NCI-H1436 (cell line): ENCODE measurements at places on chromosomes 6 and 20.

- DNase-seq = no peak
These were observed 69.2 kb downstream of the SLC23A2 start for GRCh38 chr20:4932061-4932460.

DNA sequence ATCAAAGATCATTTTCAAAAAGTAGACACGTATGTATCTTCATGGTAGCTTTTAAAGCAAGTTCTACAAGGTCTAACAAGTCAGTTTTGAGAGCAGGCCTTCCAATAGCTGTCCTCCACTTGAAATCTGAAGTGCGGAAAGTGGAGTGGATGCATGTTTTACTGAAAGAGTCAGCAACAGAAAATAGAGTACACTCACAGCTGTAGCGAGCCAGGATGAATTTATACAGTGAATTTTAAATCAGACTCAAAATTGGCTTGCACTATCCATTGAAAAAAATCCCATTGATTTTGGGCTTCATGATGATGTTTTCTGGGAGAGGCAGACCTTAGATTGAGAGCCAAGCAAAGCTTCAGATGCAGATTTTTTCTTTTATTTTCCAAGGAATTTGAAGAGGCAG lies 80.6 kb downstream of the GJA10 start:
- DNase-seq = no peak

GRCh38 chr20:50041246-50041873 lies 58.6 kb downstream of the SNAI1 start:
- no peak for DNase-seq

DNA sequence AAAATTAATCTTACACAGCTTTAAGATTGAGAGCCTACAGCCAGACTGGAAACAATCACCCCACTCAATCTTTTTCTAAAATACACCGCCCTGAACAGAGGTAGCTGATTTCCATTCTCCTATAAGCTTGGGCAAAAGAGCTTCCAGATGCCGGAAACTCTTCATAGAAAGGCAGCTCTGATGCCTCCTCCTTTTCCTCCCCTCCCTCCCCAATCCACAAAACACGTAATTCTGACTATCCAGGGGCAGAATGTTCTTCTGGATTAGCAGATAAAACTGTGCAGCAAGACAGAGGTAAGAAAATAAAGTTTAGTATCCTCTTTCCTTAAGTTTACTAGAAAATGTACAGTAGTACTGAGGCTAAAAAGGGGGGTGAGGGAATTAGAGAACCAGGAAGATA lies 15.8 kb downstream of the ADNP start:
- no peak for DNase-seq

DNA sequence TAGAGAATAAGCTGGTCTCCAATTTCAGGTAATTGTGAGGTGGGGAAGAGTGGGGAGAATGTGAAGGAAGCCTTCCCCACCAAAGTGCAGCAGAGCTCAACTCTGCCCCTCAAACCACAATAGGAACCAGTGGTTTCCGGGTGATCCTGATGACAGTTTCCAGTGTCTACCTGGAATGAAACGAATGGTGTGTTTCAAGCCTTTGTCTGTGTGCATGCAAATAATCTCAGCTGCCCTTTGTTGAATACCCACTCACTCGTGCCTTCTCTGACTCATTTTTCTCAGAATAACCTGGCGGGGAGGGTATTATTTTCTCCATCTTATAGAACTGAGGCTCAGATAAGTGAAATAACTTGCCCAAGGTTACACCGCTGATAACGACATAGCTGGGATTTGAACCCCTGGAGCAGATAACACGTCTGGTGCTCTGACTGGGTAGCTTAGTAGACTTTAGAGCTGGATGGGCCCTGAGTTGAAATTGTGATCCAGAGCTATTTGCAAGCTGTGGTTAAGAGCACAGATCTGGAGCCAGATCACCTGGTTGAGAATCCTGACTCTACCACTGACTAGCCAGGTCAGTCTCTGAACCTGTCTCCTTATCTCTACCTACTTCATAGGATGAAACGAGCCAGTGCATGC lies 85.1 kb downstream of the EYA2 start:
- peak; percentile 37 for DNase-seq

- DNase-seq = no peak
These were observed 2.3 kb downstream of the BMP6 start for GRCh38 chr6:7727946-7728854.

DNA sequence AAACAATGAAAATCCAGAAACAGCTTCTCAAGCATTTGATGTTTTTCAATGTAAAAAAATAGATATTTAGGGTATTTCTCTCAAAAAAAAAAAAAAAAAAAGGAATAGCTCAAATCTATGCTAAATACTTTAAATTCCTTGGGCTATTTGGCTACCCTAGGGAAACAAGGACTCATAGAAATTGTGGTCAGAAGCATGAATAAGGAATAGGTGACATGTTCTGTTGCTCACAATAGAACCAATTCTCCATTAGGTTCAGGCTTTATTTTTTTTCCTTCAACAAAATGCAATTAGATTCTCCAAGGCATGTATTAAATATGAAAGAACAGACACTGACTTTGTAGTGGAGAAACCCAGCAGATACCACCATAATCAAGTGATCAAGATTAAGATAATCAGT lies 904.3 kb upstream of the FLRT3 start:
- no peak for DNase-seq

DNA sequence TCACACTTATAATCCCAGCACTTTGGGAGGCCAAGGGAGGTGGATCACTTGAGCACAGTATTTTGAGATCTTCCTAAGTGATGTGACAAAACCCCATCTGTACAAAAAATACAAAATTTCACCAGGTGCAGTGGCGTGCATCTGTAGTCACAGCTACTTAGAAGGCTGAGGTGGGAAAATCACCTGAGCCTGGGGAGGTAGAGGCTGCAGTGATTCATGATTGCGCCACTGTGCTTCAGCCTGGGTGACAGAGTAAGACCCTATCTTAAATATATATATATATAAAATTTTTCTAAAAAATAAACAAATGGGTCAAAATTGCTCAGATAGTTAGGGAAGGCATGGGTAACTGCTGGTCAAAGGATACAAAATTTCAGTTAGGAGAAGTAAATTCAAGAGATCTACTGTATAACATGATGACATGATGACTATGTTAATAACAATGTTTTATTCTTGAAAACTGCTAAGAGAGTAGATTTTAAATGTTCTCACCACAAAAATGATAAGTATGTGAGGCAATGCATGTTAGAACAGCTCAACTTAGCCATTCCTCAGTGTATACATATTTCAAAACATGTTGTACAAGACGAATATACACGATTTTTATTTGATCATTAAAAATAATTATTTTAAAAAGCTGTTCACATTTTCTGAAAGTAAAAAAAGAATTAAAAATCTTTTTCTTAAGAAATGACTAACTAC lies 24.4 kb downstream of the TBC1D32 start:
- no peak for DNase-seq

- DNase-seq = no peak
These were observed 42.2 kb downstream of the RAMACL start for GRCh38 chr6:166544296-166544605.

DNA sequence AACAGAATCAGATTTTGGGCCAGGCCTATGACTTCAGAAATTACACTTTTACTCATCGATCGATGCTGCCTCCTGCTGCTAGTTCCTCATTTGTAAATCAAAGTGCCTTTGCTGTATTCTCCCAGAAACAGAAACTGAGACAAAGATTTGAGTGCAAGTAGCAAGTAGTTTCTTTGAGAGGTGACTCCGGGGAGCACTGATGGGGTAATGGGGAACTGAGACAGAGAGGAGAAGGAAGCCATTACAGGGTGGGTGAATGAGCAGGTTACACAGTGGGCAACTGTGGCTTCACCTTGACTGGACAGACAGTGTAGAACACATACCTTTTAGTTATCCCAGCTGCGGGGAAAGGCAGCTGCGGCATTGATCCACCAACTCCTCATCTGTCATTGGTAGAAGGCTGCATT lies 9.7 kb upstream of the CD40 start:
- no peak for DNase-seq

GRCh38 chr20:57048027-57048869 lies 218.2 kb downstream of the BMP7 start:
- DNase-seq = no peak

DNA sequence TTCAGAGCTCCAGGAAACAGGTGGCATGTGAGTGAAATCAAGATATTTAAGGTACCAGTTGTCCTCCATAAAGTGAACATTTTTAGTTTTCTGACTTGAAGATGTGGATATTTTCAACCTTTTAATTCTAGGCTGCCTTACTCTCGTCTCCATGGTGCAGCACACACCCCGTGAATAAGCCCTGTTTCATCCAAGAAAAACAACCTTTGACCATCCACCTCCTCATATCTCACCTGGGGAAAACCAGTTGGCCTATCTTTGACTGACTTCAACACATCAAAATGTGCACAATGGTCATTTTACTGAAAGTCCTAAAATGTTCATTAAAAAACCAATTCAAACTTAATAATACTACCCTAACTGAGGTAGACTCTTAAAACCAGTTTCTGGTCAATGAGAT lies 73.8 kb upstream of the CD2AP start:
- DNase-seq = no peak

DNA sequence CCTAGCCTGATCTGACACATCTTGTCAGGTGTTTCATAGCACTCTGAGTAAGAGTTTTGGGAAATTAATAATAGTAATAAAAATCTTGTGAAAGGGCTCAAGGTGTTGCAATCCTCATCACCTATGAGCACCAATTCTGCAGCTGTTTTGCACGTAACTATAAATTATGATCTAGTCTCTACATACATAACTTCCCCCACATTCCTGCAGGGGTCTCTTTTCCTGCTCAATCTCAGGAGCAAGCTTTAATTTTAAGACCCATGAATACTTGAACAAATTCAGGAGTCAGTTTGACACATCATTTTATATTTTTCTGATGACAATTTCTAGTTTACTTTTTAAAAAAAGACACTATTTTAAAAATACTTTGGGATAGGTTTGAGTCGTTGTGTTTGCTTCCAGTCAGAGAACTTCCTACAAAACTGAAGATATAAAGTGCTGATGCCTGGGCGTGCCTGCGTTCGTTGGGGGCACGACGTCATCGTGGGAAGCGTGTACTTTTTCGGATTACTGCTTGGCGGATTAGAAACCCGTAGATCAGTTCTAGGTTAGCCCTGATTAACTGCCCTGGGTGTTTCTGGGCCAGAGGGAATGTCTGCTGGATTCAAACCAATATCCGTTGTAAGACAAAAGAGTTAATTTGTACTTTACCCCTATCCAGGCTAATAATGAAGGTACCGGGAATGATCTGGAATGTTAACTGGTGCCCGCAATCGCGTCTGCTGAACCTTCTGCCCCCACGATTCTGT lies 1.0 kb upstream of the E2F3 start:
- peak; percentile 10 for DNase-seq

DNA sequence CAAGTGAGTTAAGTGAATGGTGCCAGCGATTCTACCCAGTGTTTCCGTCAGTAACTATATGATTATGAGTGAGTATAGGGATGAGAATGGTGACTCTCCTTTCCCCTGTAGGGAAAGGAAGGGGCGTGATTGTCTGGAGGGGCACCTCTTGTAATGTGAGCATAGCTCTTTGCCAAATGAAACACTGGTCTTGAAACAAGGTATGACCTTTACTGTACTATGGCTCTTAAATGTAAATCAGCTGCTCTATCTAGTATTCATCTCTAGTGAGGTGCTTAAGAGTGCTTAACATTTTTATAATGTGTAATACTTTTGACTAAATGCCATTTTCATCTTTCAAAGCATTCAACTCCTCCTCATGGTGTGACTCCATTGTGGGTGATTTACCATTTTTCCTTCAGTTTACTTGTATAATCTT lies 11.0 kb downstream of the PANK2 start:
- DNase-seq = no peak

- no peak for DNase-seq
These were observed 262.9 kb upstream of the BTBD3 start for GRCh38 chr20:11654766-11655165.

GRCh38 chr20:47241345-47241781 lies 115.1 kb downstream of the ZMYND8 start:
- DNase-seq = no peak

- no peak for DNase-seq
These were observed 287.7 kb downstream of the TAF4 start for GRCh38 chr20:61777773-61778494.

DNA sequence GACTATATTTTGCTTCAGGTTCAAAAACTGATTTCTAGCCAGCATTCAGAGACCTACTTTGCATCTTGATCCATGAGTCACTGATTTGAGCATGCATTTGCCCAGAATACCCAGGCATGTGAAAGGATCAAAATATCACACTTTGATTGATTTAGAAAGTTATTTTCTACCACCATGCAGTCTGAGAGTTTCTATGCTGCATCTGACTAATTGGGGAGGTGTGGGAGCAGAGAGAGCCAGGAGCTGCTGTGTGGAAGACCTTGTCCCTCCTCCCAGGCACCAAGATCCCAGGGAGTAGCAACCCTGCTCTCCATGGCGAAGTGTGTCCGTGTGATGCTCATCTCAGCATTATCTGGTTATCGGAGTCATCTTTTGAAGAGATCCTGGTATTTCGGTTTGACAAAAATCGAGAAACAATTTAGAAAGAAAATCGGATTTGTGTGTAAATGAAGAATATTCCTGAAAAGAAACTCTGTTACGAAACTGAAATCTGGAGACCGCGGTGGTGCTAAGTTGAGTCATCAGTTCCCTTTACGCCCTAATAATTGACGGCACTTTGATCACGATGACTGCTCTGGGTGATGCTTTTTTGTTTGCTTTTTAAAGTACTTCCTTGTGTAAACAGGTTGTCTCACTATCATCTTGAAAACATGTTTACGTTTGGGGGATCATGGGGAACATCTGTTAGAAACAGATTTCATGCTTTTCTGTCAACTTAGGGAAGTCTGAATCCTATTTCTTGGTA lies 193.4 kb downstream of the BACH2 start:
- DNase-seq = peak; percentile 8

GRCh38 chr20:48607544-48607865 lies 220.3 kb downstream of the PREX1 start:
- DNase-seq = no peak

- DNase-seq = peak; percentile 27
These were observed 31.7 kb downstream of the SAMHD1 start for GRCh38 chr20:36919715-36920333.

GRCh38 chr6:112946051-112946450 lies 598.9 kb downstream of the RFPL4B start:
- DNase-seq = no peak

DNA sequence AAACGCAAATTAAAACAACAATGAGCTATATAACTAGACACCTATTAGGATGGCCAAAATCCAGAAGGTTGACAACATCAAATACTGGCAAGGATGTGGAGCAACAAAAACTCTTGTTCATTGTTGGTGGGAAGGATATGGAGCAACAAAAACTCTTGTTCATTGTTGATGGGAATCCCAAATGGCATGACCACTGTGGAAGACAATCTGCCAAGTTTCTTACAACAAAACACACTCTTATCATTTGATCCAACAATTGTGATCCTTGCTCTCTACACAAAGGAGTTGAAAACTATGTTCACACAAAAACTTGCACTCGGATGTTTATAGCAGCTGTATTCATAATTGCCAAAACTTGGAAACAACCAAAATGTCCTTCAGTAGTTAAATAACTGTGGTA lies 61.8 kb upstream of the LAMA2 start:
- DNase-seq = no peak

DNA sequence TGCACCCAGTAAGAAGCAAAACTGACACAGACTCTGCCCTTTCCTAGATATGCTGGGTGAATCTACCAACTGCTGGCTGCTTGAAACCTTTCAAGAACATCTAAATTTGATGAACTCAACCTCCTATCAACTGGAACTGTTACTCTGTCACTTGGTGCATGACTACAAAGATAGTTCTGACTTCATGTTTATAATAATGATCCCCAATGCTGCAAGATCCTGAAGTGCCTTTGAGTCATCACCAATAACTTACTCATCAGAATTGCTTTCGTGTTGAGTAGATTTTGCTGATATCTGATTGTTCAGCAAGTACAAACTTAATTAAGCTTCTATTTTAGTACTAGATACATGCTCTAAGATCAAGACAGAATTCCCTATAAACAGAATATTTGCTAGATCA lies 100.2 kb upstream of the ARMC2 start:
- no peak for DNase-seq
